ENCODE measurements at places on chromosomes 4 and X.

DNA sequence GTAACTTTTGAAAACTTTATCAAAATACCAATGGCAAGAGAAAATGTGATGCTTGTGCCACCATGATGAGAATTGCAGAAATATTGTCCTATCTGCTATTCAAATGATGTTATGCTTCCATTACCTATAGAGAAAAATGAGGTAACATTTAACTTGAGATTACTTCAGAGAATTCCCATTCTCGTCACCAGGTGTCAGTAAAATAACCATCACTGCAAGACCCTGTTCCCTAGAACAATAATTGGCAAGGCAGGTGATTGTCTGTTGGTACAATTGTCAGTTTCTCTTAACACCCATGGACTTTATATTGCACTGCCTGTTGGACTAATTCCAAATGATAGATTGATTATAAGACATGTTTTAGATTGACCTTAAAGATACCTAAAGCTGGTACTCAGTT is 179.9 kb downstream of the GABRG1 start:
- DNase-seq: no peak

DNA sequence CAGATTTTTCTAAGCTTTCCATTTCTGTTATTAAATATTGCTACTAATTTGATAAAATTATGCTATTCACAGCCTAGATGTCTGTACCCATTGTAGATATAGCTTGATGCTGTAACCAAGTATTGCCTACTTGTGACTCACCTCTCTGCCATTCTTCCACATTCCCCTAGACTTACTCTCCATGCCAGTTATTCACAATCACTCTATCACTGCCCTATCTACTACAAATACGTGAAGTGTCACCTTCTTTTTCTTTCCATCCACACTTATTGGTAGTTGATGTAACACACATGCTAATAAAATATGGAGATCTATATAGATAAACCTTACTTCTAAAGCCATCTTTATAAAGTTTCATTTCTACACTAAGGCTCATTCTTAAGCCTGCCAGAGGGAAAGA is 179.4 kb upstream of the PACRGL start:
- DNase-seq: no peak

- DNase-seq: no peak
These were observed 11.2 kb downstream of the SLC25A6 start for GRCh38 chrX:1380672-1381233.

DNA sequence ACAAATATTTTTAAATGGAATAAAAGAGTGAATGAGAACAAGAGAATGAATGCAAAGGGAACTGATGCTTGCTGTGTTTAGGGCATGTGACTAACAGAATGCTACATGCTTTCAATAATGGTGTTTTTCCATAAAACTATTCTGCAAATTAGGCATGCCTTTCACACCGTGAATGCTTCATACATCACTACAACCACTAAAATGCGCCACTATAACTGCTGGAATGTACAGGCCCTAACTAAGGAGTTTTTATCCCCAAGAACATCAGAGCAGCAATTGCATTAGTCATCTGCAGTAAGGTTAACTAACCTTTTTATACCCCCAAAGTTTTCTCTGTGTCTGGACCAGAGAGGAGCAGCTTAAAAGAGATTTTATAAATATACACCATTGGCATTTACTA is 190.4 kb downstream of the ARAP2 start:
- DNase-seq: no peak

DNA sequence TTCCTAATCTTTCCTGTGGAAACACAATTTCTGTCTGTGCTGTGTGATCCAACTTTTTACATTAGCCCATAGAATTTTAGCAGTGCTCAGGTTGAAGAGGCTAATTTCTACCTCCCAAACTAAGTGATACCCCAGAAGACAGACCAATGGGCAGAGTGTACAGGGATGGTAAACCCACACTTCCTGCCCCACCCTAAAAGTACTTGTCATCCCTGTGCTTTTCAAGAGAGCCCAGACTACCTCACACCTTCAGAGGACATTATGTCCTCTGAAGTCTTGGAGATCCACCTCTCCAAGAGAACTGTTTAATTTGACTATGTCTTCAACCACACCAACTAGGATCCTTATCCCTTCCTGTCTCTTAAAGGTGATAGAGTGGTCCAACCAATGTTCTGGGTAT is 82.0 kb upstream of the ACSL1 start:
- no peak for DNase-seq

- no peak for DNase-seq
These were observed 9.1 kb upstream of the MAGED4B start for GRCh38 chrX:52078131-52078530.

GRCh38 chr4:168502861-168503260 is 6.0 kb downstream of the PALLD start:
- DNase-seq: no peak
